Spinal cord (tissue), 10 donors: ENCODE measurements at places on chromosomes 6 and 20. TPM values are rescaled to one million over a fixed set of nuclear protein-coding genes. Genes with fewer than 3 reads are reported as not detected.

GRCh38 chr20:32404017-32404416 is 45.9 kb downstream of the ASXL1 start:
- no peak for DNase-seq

GRCh38 chr6:124445581-124445980 is 516.7 kb upstream of the RNF217 start:
- no peak for DNase-seq

The FOXF2 gene
- 12.6 TPM for polyA plus RNA-seq

The PHF10 gene
- polyA plus RNA-seq, result 70.6 TPM
